DND-41 (cell line): ENCODE measurements at places on chromosomes 3 and 15.

DNA sequence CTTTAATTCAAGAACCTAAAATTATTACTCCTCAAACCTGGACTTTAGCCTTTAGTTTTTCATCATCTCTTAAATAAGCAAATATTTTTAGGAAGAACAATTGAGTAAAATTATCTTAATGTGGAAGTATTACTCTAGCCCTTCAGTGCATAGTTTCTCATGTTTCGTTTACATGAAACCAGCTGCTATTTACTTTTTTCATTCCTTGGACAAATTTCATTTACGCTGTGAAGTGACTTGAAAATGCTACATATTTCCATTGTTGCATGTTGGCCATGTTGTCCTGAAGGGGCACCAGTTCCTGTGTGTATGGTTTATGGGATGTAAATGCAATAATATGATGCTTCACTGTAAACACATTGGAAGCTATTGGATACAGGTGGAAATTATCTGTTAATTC, 49.9 kb downstream of the SLC25A26 start:
- no peak for DNase-seq

DNA sequence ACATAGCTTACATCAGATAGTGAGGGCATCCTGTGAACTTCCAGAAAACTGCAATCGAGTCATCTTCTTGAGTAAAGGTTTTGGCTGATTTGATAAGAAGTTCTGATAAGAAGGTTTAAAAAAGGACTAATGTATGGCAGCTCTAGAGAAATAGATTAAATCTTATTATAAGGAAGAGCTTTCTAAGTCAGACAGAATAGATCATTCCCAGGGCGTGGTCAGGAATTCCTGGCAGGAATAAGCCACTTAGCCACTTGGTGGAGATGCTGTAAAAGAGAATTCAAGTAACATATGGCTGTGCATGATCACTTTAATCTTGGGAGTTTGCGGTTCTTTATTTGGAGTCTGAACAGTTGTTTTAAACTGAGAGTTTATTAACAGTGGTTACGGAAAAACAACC, 17.4 kb downstream of the PGBD4 start:
- no peak for DNase-seq

GRCh38 chr3:7700539-7700938, 801.1 kb upstream of the LMCD1 start:
- DNase-seq = no peak

- DNase-seq = no peak
Observed at GRCh38 chr15:69075440-69075839, 60.9 kb downstream of the NOX5 start.

GRCh38 chr3:186107215-186108105, 1.4 kb downstream of the ETV5 start:
- peak; percentile 73 for DNase-seq

DNA sequence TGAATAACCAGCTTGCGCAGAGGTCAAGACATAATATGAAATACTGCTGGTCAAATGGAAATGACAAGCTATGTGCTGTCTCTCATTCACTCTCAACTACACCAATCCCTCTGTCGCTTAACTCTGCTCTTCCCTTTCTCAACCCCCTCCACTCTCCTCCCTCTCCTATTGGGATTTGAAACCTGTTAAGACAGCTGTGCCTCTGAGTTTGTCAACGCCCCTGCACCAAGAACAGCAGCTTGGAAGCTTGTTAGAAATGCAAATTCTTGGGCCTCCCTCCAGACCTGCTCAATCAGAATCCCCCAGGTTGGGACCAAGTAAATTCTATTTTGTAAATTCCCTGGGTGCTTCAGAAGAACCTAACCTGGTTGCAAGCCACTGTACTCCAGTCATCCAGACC, 149.7 kb upstream of the ATP2B2 start:
- DNase-seq = no peak

DNA sequence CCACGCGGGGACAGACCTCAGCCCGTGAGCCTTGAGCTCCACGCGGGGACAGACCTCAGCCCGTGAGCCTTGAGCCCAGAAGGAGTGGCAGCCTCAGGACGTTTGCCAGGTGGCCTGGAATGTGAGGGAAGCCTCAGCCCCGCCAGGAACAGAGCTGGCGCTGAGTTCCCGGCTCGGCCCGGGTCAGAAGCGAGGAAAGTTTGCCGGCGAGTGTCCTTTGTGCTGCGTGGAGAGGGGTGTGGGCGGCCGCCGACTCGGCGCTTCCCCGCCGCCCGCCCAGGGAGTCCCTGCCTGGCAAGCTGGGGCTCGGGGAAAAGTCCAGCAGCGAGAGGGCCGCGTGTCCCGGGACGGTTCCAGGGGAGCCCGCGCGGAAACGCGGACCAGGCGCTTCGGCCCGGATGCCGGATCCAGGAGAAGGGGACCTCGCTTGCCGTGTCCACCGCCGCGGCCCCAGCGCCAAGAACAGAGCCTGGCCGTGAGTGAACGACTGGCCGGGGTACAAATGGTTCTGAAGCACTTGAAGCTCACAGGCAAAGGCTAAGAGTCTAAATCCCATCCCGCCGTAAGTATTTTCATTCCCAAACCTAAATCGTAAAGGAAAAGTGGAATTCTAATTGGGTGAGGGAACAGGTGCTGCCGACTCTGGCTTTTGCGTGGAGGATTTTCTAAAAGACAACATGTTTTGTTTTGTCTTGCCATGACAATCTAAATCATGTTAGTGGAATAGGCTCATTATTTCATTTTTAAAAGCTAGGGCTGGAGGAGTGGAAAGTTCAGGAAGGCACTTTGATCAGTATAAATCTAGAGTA, 1.7 kb downstream of the LRRN1 start:
- DNase-seq = no peak
